ENCODE measurements at places on chromosomes 11 and 22.
A peak's percentile ranks its signal among the peaks of the same experiment; 100 is the strongest.

DNA sequence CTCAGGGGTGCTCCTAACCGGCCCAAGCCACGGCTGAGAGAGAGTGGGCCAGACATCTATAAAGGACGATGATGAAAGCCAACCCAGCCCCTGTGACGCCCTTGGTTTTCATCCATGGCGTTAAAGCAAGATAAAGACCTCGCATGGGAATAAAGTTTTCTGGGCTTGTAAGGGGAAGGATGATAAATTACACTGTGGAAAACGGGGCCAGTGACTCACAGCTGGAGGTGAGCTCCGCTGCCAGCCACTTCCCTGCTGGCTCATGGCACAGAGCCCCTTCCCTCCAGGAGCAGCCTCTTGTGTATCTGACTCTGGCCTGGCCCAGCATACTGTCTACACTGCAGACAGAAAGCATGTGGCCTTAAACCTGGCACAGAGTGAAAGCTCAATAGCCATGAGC is 503.2 kb upstream of the B3GAT1 start:
- DNase-seq = no peak

- no peak for DNase-seq
These were observed 14.0 kb downstream of the RPUSD4 start for GRCh38 chr11:126197277-126197939.

- no peak for DNase-seq
These were observed 29.6 kb downstream of the ACER3 start for GRCh38 chr11:76890329-76890728.

DNA sequence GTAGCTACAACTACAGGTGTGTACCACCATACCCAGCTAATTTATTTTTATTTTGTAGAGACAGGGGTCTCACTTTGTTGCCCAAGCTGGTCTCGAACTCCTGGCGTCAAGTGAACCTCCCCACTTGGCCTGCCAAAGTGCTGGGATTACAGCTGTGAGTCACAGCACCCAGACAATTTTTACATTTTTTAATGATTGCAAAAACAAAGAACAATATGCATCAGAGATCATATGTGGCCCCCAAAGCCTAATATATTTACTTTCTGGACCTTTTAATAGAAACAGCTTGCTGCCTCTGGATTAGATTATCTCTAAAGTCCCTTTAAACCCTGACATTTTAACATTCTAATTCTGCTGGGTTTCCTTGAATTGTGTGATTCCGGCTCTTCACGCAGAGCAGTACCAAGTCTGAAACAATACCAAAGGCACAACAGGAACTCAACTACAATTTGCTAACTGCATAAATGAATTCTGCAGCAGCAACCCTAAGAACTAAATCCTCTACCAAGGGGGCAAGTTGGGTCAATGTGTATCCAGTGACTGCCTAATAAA is 25.0 kb downstream of the RAB30 start:
- no peak for DNase-seq

DNA sequence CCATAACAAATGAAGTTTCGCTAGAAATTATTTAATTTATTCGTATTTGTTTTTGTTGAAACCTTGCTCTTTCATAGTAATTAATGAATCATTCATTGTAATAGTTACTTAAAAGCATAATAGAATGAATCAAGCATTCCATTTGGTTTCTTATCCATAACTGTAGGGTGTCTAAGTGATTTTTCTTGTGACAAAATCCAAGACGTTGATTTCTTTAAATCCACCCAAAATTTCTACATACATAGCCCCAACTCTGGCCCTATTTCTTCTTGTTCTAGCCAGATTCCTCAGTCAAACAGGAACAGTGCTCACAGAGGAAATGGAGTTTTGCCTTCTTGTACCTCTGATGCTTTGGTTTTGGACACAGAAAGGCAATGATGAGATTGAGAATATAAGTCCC is 25.5 kb downstream of the UBASH3B start:
- no peak for DNase-seq

DNA sequence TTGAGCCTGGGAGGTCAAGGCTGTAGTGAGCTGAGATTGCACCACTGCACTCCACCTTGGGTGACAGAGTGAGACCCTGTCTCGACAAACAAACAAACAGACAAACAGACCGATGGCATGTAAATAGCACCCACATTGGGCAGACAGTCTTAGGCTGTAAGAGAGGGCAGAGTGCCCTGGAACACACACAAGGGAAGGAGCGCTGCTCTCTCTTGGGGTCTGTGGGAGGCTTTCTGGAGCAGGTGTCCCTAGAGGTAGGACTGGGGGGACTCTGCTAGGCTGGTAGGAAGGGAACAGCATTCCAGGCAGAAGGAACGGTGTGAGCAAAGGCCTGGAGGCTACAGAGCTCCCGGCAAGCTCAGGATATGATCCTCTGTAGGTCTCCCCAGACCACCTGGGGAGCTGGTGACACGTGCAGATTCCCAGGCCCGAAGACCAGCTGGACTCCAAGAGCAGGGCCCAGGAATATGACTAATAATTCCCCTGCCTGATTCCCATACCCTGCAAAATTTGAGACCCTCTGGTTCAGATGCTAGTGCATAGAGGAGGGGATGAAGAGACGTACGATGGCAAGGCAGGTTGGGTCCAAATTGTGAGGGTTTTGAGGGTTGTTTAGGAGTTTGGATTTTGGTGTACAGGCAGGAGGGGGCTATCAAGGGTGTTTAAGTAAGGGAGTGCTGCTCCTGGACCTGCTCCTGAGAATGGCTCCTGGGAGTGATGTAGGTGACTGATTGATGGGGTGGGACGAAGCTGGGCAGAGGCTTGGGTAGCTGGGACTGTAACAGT is 11.6 kb downstream of the SMIM38 start:
- DNase-seq = no peak

DNA sequence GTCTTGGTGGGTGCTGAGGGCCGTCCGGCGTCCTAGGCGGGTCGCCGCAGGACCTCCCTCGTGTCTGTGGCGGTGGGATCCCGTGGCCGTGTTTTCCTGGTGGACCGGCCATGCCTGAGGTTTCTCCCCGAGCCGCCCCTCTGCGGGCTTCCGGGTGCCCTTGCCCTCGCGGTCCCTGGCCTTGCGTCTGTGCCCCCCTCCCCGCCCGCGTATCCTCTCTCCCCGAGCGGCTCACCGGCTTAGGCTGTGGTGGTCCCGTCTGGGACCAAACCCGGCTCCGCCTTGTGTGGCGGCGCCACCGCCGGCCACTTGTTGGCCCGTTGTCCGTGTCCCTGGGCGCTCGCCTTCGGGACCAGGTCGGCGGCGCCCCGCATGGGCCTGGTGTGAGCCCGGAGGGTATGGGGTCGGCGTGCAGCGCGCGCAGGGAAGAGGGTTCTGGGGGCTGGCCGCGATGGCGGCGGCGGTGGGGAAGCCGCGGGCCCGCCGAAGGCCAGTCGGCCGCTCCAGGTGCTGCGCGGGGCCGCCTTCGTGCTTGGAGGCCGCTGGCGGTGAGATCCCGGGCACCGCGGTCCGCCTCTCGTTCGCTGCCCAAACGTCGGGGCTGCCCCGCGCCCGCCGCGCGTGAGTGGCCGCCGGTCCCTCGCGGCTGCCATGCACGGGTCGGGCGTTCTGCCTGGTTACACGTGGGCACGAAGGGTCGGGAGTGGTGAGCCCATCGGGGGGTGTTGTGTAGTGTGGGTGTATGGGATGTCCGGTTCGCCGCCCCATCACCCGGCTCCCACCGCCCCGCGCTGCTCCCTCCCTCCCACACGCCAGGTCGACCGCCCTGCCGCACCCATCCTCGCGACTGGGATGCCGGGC is 3899.1 kb upstream of the OR11H1 start:
- no peak for DNase-seq

DNA sequence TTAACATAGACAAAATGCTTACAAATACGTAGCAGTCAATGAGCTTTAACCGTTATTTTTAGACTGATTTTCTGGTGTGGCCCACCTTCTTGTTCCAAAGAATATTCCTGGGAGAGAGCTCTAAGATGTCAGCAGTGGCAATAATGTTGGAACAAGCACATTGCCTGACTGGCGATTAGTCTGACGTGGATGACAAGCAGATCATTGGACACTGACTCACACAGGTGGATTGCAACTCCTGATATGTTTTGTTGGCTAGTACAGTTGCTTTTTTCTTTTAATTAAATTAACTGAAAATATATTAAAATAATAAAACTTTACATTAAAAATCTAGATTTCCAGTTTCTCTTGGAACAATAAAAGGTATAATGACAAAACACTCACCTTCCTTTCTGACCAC is 78.0 kb downstream of the TENM4 start:
- no peak for DNase-seq

DNA sequence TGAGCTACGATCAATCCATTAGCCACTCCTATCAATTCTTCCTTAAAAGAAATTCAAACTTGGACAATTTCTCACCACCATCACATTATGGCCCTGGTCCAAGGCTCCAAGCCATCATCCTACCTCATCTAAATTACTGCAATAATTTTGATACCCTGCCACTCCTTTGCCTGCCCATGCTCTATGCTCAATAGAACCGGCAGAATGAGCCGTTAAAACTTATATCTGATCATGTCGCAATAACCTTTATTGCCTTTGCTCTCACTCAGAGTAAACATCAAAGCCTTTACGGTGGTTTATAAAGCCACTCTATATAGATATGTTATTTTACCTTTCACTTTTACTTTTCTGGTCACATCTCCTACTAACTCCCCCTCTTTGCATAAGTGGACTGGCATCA is 2392.1 kb upstream of the RAG2 start:
- DNase-seq = no peak

DNA sequence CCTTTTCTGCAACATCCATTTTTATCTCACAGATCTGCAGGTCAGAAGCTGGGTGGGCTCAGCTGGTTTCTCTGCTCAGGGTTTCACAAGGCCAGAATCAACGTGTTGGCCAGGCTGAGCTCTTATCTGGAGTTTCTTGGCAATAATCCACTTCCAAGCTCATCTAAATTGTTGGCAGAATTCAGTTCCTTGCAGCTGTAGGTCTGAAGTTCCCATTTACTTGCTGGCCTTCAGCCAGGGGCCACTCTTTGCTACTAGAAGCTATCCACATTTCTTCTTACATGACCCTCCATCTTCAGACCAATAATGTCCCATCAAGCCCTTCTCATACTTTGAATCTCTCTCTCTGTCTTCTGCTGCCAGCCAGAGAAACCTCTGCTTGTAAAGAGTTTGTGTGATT is 103.5 kb downstream of the WNT11 start:
- no peak for DNase-seq

- DNase-seq = peak; percentile 67
These were observed at the start of gene NAGA for GRCh38 chr22:42070517-42071422. TSS of gene NAGA (minus strand) at chr22:42070812. CDS start at chr22:42070297, 515 bp downstream.

DNA sequence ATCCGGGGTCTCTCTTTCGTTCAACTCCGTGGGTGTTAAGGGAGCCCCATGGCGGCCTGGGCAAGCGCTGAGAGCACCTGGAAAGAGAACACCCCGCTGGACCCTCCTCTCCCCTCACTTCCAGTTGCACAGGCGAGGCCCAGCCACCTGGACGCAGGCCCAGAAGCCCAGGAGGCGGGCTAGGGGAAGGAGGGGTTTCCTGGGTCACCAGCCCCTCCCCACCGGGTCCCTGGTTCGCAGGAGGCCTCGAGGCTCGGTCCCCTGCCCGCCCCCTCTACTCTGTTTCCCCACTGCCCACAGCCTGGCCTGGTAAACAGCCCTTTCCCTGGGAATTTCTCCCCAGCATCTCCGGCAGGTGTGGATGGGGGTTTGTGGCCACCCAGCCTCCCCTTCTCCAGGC is 8.5 kb upstream of the NFAM1 start:
- no peak for DNase-seq

DNA sequence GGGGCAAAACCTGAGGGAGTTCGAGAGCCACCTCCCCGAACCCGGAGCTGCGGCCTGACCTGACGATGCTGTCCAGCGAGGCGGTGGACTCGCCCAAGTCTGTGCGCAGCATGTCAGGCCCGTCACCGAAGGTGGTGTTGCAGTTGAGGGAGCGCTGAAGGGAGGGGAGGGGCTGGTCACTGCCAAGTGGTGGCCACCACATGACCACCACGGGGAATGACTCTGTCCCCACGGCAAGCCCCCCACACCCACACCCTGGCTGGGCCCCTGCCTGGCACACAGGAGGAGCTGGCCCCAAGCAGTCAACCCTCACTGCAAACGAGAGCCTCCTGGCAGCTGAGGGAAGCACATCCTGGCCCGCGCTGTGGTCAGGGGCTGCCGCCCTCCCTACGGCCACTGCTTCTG is 30.8 kb downstream of the TRMU start:
- DNase-seq = no peak

GRCh38 chr11:122275508-122275907 is 159.5 kb upstream of the BLID start:
- DNase-seq = no peak

- DNase-seq = no peak
These were observed 36.6 kb upstream of the SYT7 start for GRCh38 chr11:61617515-61617914.

DNA sequence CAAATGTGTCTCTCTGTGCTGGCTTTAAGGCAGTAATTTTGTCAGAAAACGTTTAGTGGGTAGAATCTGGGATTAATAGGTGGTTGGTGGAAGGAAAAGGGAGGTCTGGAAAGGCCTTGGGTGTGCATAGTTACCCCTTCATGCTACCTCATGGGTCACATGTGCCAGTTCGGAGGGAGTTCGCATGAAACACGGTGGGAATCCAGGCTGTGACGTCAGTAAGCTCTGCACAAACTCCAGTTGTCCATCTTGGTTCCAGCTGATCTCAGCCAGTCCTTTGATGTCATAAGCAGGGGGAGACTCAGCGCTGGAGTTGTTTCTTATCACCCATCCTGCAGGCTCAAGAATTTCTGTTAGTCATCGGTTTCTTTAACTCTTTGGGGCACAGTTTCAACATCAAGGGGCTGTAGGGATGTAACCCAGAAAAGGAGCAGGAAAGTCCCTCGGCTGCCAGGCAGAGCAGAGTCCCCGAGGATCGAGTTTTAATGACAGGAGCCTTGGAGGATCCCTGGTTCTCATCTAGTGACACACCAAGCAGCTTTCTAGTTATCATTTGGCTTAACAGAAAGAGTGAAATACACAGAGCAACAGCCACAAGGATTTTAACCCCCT is 28.9 kb downstream of the MOV10L1 start:
- DNase-seq = no peak

- DNase-seq = no peak
These were observed 111.4 kb downstream of the SPON1 start for GRCh38 chr11:14073849-14074476.

GRCh38 chr11:84103096-84103495 is 816.9 kb upstream of the CCDC90B start:
- DNase-seq = no peak

DNA sequence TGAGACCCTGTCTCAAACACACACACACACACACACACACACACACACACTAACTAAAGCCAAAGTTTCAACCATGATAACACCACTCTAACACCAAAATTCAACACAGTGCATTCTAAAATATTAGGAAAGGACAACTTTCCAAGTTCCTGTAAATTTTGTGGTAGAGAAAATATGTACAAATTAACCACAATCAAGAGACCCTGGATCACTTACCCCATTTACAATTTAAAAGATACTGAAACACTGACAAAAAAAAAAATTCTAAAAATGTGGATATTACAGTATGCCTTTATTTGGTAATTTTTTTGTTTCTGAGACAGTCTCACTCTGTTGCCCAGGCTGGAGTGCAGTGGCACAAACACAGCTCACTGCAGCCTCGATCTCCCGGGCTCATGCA is 9.7 kb downstream of the MRTFA start:
- DNase-seq = no peak

GRCh38 chr22:43346521-43346929 is 3.4 kb upstream of the SCUBE1 start:
- peak; percentile 41 for DNase-seq

GRCh38 chr11:57360991-57361390 is 20.0 kb downstream of the PRG3 start:
- no peak for DNase-seq

GRCh38 chr11:76124905-76125770 is 81.2 kb downstream of the WNT11 start:
- DNase-seq = no peak

Measured in activated naive CD4-positive, alpha-beta T cell (primary cell).